Left cardiac atrium (tissue), 4 donors: ENCODE measurements at places on chromosomes 4 and X. TPM values are rescaled to one million over a fixed set of nuclear protein-coding genes. Genes with fewer than 3 reads are reported as not detected.

Gene TRAPPC2
- total RNA-seq, result 8.9 TPM

GRCh38 chr4:2787230-2788100 lies 5.4 kb upstream of the SH3BP2 start:
- DNase-seq, result peak; percentile 57

- DNase-seq, result no peak
Observed at GRCh38 chr4:158913766-158914165, 144.9 kb downstream of the FNIP2 start.

GRCh38 chr4:71711044-71711984 lies 72.6 kb downstream of the GC start:
- no peak for DNase-seq

DNA sequence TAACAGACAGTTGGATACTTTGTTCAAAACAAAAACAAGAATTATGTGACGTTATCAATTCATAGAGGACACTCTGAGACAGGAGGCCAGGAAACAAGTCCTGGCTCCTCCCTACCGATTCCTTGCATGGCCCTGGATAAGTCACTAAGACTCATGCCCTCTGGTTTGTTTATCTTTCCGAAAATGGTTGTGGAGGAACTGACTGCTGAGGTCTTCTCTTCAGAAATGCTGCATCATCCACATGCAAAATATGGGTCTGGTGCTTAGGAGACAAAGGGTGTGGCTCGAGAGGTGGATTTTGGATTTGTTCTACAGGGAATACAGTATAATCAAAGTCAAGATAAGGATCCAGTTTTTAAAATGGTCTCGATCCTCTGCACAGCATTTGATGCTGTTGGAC lies 130.9 kb downstream of the RELL1 start:
- DNase-seq, result no peak

DNA sequence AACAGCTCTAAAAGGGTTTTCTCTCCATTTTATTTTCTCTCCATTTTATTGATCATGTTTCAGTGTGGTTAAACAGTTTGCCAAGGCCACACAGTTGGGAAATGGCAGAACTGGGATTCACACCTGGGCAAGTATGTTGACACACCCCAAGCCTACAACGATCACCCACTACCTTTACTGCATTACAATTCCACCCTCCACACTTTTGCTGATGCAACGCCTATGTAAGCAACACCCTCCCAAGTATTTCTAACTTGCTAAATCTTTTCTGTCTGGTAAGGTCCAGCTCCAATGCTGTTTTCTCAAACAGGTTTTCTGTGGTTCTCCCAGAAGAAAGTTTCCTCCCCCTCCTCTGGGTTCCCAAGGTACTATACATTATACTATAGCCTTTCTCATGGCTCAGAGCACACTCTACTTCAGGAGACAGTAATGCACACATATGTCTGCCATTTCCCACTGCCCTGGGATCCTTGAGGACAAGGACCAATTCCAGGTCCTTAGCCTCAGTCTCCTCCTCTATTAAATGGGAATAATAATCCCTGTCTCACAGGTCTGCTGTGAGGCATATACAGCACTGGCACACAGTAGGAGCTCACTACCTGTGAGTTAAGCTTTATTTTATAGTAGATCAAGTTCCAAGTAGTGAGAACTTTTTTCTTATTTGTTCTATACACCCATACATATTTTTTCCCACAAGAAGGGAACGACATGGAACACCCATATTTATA lies 27.9 kb downstream of the IQSEC2 start:
- DNase-seq, result no peak

- DNase-seq, result no peak
Observed at GRCh38 chr4:182022909-182023308, 220.3 kb upstream of the TENM3 start.

GRCh38 chr4:14827111-14827510 lies 175.2 kb upstream of the CPEB2 start:
- DNase-seq, result no peak

DNA sequence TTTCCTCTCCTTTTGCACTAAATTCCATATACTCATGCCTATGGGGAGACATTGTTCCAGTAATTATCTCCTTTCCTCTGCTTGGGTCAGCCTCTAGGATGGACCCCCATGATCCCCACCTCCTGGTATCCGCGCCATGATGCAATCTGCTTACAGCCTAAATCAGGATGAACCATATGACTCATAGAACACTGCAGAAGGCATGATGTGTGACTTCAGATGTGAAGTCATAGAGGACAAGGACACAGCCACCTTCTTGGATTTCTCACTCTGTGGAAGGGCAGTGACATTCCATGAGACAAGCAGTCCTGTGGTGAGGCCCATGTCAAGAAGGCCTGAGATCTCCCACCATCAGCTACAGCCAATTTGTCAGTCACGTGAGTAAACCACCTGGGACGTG lies 9.0 kb upstream of the TMEM144 start:
- no peak for DNase-seq

Gene KCNIP4
- not detected for total RNA-seq

DNA sequence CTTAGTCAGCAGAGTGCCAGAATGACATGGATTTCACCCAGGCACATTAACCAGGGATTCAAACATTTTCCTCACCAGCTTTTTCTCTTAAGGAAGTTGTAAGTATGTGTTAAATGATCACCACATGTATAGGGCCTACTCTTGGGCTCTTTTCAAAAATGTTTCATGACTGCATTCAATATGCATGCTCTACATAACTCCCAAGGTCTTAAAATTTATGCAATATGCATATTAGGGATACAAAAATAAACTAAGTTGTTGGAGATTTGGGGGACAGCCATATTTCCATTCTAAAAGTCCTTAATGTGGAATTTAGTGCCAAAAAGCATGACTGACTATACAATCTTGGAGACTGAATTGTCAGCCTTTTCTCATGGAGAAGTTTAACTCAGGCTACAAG lies 25.0 kb upstream of the TRPC5OS start:
- DNase-seq, result no peak

DNA sequence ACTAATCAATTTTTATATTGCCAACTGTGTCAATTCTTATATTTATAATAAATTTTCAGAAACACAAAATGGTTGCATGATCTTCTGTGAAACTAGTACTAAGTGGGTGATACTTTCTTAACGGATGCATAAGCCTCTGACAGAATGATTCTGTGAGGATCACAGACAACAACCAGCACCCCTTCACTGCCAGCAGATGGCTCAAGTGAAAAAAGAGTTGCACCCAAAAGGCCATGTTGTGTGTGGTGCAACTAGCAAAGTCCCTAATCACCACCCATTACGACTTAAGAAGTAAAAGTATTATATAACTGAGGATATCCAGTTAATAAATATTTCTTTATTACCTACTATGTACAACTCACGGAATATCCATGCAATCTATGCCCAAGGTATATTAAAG lies 334.0 kb downstream of the PCDH19 start:
- no peak for DNase-seq

Gene ZDHHC15
- 3.2 TPM for total RNA-seq

- DNase-seq, result no peak
Observed at GRCh38 chrX:136662976-136663375, 15.0 kb downstream of the CD40LG start.
